Activated CD4-positive, alpha-beta T cell treated with anti-CD3 and anti-CD28 coated beads, Interleukin-2, amount 10 ng/mL, durations not matched to agents 24 days and 14 days (primary cell): ENCODE measurements at places on chromosomes 1 and 21. TPM values are rescaled to one million over a fixed set of nuclear protein-coding genes. Genes with fewer than 3 reads are reported as not detected.

- H3K4me1 ChIP-seq: peaks cover 10% of the 10 kb centered on the region
- H3K4me3 ChIP-seq: peak within 1 kb of the TSS; percentile 75
- H3K27me3 ChIP-seq: peaks cover 57% of the 10 kb centered on the region
- H3K27ac ChIP-seq: no peak within 1 kb of the TSS
- no peak for DNase-seq
Observed at GRCh38 chr1:31239653-31240241, at the start of gene NKAIN1. NKAIN1 (minus strand) TSS chr1:31239887; CDS start chr1:31239547, 340 bp downstream.

- H3K4me3 ChIP-seq: peak overlapping the region; percentile 96
- H3K36me3 ChIP-seq: peaks cover 62% of the 10 kb centered on the region
- DNase-seq: peak; percentile 75
- H3K27ac ChIP-seq: peak overlapping the region; percentile 97
Observed at GRCh38 chr1:24961961-24962861, 32.1 kb upstream of the RUNX3 start.

DNA sequence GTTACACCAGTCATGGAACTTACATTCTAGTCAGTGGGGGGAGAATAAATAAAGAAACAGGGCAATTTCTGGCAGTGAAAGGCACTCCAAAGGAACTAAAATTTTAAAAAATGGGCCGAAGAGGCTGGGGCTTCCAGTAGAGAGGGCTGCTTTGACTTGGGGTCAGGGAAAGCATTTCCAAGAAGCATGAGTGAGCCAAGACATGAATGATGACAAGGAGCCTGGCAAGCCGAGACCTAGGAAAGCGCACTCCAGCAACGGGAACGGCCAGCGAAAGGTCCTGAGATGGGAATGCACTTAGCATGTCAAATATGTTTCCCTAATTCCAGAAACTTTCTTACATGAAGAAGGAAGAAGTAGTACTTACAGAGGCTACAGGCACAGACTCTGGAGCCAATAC lies 95.4 kb upstream of the NGF start:
- no peaks in the 10 kb centered on the region for H3K36me3 ChIP-seq
- H3K4me1 ChIP-seq: no peaks in the 10 kb centered on the region

GRCh38 chr1:55249646-55250398 lies 34.7 kb upstream of the USP24 start:
- no peaks in the 10 kb centered on the region for H3K27me3 ChIP-seq
- DNase-seq: no peak
- H3K36me3 ChIP-seq: no peaks in the 10 kb centered on the region
- H3K27ac ChIP-seq: no peak overlapping the region

The NPR1 gene
- total RNA-seq: 0.05 and 0.09 TPM in 2 replicates

The DPYD gene
- total RNA-seq: 13.4 and 13.8 TPM in 2 replicates
